Lower lobe of right lung (tissue), 2 donors: ENCODE measurements at places on chromosomes 16 and 17. TPM values are rescaled to one million over a fixed set of nuclear protein-coding genes. Genes with fewer than 3 reads are reported as not detected.

Gene RGS9
- 7.9 TPM for total RNA-seq

DNA sequence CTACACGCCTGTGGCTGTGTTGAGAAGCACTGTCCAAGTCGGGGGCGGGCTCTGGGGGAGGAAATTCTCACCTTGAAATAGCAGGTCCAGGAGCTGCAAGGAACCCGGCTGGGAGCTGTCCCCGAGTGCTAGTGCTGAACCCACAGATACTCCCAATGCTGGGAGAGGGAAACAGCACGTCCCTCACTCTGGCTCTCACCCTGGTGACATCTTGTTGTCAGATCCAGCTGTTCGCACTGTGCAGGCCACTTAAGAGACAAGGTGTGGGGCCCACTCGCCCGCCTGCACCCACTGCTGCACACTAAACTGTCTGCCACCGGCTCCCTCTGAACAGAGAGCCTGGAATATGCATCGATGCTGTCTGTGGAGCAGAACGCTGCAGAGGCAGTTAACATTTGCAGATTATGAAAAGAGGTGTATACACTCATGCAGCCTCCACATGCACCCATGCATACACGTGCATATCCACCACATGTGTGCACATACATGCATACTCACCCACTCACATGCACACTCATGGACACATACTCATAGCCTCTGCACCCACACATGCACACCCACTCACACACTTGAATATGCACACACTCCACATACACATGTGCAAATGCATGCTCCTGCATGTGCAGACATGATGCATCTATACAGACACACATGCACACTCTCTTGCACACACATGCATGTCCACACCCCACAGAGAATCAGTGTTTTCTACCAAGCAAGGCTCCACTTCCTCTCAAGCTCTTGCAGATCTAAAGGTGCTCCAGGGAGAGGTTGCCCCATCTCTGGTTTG is 42.0 kb downstream of the MGAT5B start:
- peak; percentile 68 for DNase-seq

Gene PAQR4
- total RNA-seq = 10.8 TPM

- no peak for DNase-seq
These were observed 32.4 kb downstream of the IL21R start for GRCh38 chr16:27434141-27435051.

- DNase-seq = no peak
These were observed 6.1 kb downstream of the TSC2 start for GRCh38 chr16:2053897-2054296.

DNA sequence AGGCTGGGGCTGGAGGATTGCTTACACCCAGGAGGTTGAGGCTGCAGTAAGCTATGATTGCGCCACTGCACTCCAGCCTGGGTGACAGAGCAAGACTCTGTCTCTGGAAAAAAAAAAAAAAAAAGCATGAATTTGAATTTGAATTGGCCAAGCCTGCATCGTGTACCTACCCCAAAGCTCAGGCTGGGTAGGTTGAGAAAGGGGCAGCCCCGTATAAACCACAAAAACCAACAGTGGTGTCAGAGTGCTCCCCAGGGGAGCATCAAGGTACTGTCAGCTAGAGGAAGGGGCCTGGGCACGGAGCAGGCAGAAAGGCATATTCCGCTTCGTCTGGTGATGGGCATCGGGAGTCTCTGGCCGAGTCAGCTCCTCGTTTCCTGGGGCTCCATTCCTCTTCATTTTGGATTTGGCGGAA is 40.9 kb downstream of the RAP1GAP2 start:
- DNase-seq = no peak

DNA sequence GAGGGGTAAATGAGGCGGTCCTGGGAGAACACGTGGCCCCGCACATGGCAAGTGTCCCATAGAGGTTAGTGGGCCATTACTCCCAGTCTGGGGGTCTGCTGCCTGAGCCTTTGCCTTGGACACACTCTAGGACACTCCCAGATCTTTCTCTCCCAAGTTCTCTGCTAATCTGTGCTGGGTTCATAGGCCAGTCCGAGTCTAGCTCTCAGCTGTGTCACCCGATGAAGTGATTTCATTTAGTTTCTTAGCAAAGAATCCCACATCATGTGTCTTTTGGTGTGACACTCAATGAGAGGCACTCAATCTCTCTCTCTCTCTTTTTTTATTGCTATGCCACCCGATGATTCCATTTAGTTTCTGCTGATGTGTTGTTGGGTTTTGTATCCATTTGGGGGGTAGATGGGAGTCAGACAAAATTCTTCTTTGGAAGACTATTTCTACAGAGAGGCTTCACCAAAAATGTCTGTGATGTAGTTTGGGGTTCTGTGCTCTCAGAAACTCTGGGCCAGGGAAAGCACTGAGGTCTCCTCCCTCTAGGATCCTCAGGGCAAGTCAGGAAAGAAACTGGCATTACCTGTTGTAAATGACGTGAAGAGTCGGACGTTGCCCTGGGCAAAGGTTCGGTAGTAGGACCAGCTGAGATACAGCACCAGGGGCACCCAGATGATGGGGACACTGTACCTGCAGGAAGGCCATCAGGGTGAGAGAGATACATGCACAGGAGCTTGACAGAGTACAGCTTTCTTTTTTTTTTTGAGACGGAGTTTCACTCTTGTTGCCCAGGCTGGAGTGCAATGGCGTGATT is 25.2 kb upstream of the MLKL start:
- DNase-seq = no peak

Gene KRTAP4-3
- total RNA-seq = not detected

GRCh38 chr16:49835161-49835777 is 20.6 kb downstream of the ZNF423 start:
- no peak for DNase-seq

DNA sequence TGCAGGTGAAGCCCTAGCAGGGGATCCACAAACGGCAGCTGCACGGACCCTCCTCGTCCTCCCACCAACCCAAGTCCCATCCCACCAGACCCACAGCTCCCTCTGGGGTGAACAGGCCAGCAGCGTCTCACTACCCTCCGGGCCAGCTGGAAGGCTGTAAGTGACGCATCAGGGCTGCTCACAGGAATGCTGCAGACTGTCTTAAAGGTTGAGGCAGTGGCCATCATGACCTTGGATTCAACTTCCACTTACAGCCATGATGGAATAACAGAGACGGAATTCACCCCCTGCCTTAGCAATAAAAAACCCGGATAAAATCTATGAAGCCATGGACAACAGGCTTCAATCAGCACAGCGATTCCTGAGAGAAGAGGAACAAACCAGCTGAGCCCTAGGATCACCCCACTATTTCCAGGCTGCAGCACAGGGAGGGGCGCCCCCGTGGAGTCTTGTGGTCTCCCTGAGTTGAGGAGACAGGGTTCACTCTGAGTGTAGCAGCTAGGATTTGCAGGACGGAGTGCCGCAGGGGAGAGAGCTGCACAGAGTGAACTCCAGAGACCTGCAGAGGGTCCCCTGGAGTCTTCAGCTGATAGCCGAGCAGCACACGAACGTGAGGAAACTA is 10.5 kb downstream of the FAM83G start:
- no peak for DNase-seq

GRCh38 chr16:12545297-12545610 is 258.4 kb downstream of the CPPED1 start:
- no peak for DNase-seq

GRCh38 chr16:55282441-55282840 is 41.6 kb upstream of the IRX6 start:
- DNase-seq = no peak

GRCh38 chr17:64087252-64088005 is 42.5 kb downstream of the ERN1 start:
- no peak for DNase-seq

GRCh38 chr17:48571826-48572417 is 6.2 kb downstream of the HOXB4 start:
- DNase-seq = no peak

Gene HIGD1B
- 22.3 TPM for total RNA-seq
